ENCODE measurements at places on chromosomes 1 and 21. TPM values are rescaled to one million over a fixed set of nuclear protein-coding genes. Genes with fewer than 3 reads are reported as not detected.

GRHL3 gene
- not detected for total RNA-seq

GRCh38 chr1:8423269-8423691 is 105.4 kb downstream of the SLC45A1 start:
- no peak for DNase-seq

GRCh38 chr1:11059155-11059967 is 457 bp downstream of the SRM start:
- DNase-seq, result no peak

DNA sequence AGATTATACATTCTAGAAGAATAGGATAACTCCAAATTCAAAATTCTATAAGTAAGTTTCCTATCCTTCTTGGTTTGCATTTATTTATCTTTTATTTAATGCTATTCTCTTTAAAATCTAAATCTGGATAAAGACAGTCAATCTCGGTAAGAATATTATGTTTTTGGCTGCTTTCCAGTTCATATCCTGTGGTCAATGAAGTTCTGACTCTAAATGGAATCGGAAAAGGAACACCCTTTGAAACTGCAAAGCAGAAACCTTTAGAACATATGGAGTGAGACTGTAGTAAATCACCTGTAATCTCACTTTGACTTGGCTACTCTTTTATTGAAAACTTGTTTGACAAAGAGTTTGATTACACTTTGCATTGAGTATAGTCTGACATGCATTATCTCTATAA is 85.2 kb downstream of the KIFAP3 start:
- no peak for DNase-seq

- DNase-seq, result no peak
Measured at GRCh38 chr1:84876353-84876752, 16.7 kb downstream of the LPAR3 start.

DNA sequence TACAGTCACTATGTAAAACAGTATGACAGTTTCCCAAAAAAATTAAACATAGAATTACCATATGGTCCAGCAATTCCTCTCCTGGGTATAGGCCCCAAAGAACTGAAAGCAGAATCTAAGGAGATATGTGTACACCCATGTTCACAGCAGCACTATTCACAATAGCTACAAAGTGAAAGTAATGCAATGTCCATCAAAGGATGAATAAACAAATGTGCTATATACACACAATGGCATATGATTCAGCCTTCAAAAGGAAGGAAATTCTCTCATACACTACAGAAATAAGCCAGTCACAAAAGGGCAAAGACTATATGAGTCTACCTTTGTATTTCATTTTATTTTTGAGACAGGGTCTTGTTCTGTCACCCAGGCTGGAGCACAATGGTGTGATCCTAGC is 120.4 kb downstream of the TOMM20 start:
- DNase-seq, result no peak

DNA sequence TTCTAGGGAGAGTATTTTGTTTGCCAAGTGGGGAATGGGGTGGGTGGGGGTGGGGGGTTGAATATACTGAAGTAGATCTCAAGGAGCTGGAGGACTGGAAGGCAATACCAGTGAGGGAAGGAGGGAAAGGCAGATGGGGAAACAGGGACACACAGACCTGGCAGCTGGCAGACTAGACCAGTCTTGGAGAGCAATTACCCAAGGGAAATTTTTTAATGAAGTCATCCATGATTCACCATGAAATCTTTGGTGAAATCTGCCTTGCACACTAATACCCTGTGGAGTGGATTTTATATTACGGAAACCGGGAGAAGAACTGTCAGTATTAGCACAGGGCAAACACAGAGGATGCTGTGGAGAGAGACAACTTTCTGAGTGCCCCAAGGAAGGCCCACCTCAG is 29.7 kb upstream of the MARK1 start:
- DNase-seq, result no peak

DNA sequence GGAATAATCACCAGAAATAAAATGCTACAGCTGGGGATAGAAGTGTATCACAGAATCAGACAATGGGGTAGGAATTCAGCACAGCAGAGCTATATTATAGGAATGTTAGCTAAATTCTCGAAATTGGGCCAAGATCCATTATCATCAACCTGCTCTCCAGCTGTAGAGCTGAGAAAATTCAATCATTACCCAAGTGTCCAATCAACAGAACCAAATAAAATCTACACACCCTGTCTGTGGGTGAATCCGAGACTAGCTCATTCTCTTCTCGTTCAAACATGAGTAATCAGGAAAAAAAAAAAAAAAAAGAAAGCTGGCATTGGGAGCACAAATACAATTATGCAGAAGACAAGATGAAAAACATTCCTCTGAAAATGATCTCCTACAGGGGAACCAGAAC is 119.2 kb downstream of the CDC7 start:
- DNase-seq, result no peak

GRCh38 chr1:94550800-94551241 is 9.3 kb upstream of the F3 start:
- no peak for DNase-seq

NPHS2 gene
- not detected for total RNA-seq

- peak; percentile 41 for DNase-seq
Measured at GRCh38 chr1:31791131-31791858, 24.5 kb downstream of the SPOCD1 start.

DNA sequence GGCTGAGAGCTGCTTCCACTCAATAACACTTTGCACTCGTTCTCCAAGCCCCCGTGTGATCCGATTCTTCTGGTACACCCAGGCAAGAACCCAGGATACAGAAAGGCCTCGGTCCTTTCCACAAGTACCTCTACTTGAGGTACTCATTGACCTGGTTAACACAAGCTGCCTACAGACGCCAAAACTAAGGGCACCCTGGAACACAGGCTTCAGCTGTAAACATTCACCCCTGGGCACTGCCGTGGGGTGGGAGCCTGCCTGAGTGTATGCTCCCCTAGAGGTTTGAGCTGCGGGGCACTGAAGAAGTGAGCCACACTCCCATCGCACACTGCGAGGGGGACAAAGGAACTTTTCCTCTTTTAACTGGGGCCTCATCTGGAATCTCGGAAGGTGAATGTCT is 30.5 kb downstream of the LRRC3 start:
- no peak for DNase-seq

DNA sequence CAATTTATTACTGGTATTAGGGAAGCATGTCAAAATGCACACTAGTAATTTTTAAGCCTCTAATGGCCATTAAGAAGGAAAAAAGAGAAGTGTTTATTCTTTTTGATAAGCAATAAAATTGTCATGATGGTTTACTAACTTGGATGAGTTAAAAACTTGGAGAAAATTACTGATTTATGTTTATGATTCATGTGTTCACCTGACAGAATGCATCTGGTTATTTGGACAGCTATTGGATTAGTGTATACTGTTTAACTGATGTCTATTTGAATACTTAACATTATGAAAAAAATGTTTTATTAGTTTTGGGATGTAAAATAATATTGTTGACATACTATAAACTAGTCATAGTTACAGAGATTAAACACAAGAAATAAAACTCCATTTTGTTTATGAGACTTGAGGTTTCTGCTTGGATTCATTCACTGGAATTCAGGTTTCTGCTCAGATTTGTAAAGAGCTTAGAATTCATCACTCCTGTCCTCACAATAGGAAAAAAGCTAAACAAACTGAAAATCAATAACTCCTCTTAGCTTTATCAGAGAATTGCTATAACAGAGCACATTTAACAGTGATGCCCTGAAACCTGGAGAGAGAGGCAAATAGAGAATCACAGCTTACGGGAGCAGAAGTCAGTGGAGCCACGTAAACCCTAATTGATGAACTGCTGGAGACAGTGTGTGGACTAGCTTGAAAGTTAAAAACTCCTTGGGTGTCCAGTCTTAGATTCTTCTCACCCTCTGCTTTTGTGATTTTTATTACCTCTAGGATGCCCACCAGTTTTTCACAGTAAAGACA is 56.7 kb downstream of the RALGPS2 start:
- no peak for DNase-seq

LRRC53 gene
- not detected for total RNA-seq

GRCh38 chr1:20322825-20323612 is 32.3 kb downstream of the VWA5B1 start:
- DNase-seq, result no peak

FTCD gene
- 4.1 TPM for total RNA-seq

DNA sequence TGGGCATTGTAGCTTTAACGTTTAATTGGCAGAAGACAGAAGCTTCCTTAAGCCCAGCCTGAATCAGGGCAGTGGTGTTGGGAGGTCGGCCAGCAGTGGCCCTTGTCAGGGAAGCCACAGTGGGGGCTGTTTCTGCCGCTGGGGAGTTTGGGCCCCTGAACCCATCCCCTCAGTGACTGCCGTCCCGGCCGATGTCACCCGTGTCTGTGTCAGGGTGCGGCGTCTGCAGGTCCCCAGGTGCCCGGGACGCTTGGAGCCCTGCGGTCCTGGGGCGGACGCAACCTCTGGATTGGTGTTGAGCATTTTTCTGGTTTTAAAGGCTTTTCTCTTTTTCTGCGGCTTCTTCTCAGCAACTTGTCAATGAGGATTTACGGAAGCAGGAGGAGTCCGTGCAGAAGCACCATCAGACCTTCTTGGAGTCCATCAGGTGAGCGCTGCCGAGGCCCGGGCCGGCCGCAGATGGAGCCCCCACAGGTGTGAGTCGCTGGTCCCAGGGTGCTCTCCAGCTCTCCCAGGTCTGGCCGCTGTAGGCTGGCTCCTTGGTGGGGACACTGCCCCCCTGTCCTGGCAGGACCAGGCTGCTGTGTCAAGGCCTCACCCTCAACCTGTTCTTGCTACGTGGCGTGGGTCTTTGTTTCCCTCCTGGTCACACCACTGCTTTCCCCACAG is 2.3 kb downstream of the ATAD3C start:
- DNase-seq, result no peak

LRRC39 gene
- total RNA-seq, result not detected

- no peak for DNase-seq
Measured at GRCh38 chr1:119327094-119327449, 41.5 kb upstream of the HAO2 start.

- DNase-seq, result no peak
Measured at GRCh38 chr1:6489799-6490180, 1.7 kb downstream of the PLEKHG5 start.

SZRD1 gene
- total RNA-seq, result 113 TPM

- no peak for DNase-seq
Measured at GRCh38 chr1:237327061-237327460, 285.1 kb downstream of the RYR2 start.

DNA sequence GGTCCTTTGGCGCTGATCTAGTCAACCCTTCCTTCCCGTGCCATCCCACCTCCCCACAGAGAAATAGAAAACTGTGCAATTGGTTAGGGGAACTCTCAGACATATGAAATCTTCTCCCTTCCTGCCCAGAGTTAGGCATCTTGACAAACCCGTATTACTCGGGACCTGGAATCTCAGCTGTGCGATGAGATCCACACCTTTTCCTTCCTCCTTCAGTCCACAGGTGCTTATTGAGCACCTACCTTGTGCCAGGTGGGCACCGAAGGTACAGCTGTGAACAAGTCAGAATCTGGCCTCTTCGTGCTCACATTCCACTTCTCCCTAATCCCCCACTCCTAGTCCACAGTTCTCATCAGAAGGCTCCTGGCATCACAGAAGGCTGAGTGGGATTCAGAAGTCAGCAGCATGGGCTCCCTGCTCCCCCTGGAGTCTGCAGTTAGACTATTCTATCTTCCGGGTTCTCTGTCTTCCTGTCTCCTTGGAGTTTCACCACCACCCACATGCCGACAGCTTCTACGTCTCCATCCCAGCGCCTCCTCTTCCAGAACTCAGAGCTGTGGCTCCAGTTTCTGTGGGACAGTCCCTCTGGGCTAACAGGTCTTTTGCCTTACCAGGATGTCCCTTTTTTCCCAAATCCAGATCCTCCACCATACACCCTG is 23.0 kb downstream of the KNCN start:
- no peak for DNase-seq

- DNase-seq, result no peak
Measured at GRCh38 chr1:98660940-98661543, 479 bp upstream of the SNX7 start.

DNA sequence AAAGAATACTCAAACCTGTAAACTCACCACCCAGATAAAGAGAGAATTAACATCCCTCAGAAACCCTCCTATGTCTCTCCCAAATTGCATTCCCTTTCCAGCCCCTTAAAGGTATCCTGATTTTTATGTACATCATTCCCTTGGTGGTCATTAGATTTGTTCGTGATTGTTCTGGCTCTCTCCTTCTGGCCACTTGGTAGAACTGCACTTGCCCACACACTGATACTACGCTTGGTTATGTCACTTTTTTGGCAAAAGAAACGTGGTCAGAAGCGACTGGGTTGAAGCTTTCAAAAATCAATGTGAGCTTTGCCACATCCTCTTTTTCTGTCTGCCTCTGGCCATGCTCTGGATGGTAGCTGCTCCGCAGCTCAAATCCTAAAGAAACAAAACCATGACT is 76.3 kb downstream of the KRTAP19-8 start:
- no peak for DNase-seq

GRCh38 chr1:119141020-119141424 is 569 bp upstream of the WARS2 start:
- DNase-seq, result no peak

GRCh38 chr1:237873487-237874211 is 17.1 kb downstream of the ZP4 start:
- no peak for DNase-seq

ZBTB8OS gene
- total RNA-seq, result 41.1 TPM

CRNN gene
- not detected for total RNA-seq

DNA sequence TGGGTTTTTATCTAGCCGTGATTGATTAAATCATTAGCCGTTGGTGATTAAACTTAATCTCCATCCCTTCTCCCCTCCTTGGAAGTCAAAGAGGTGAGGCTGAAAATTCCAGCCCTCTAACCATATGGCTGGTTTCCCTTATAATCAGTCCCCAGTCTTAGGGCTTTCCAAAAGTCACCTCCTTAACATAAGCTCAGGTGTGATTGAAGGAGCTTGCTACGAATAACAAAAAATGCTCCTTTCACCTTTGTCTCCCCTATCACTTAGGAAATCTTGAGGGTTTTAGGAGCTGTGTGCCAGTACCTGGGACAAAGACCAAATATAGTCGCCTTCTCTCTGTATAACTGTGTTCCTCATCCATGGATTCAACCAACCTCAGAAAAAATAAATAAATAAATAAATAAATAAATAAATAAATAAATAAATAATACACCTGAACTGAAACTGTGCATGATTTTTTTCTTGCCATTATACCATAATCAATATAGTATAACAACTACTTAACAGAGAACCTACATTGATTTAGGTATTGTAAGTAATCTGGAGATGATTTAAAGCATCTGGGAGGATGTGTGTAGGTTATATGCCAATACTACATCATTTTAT is 82.2 kb downstream of the PAPPA2 start:
- DNase-seq, result no peak

FBXO44 gene
- 16.5 TPM for total RNA-seq

- DNase-seq, result no peak
Measured at GRCh38 chr1:226406401-226406881, 1.5 kb downstream of the PARP1 start.

- DNase-seq, result no peak
Measured at GRCh38 chr1:98054786-98055185, 134.0 kb upstream of the DPYD start.

- DNase-seq, result no peak
Measured at GRCh38 chr1:23537296-23537973, 6.4 kb upstream of the E2F2 start.

LDLRAD2 gene
- 0.07 TPM for total RNA-seq

Data from chondrocyte (in vitro differentiated cells).